ENCODE measurements at places on chromosomes 5 and 9.

- DNase-seq: no peak
These were observed 243.5 kb upstream of the CCNG1 start for GRCh38 chr5:163193886-163194285.

- DNase-seq: no peak
These were observed 13.1 kb upstream of the RPL26L1 start for GRCh38 chr5:172946146-172946545.

GRCh38 chr5:152572812-152573211 lies 167.7 kb upstream of the NMUR2 start:
- no peak for DNase-seq

DNA sequence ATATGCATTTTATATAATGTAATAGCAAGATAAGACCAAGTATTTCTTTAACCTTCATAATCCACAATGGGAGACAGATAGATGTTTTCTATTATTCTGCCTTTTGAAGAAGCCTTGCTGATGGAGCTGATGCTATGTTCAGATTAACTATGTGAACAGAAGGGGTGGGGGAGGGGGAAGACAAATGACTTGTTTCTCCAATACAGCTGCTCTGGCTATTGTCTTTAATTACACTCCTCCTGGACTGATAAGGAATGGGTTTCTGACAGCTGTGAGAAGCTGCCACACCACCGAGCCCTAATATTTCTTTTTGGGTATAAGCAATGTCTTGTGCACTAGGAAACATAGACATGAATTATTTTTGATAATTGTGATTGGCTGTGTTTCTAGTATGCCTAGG lies 62.0 kb downstream of the CAVIN4 start:
- no peak for DNase-seq

- no peak for DNase-seq
These were observed 70.4 kb upstream of the CTSV start for GRCh38 chr9:97109194-97109811.

DNA sequence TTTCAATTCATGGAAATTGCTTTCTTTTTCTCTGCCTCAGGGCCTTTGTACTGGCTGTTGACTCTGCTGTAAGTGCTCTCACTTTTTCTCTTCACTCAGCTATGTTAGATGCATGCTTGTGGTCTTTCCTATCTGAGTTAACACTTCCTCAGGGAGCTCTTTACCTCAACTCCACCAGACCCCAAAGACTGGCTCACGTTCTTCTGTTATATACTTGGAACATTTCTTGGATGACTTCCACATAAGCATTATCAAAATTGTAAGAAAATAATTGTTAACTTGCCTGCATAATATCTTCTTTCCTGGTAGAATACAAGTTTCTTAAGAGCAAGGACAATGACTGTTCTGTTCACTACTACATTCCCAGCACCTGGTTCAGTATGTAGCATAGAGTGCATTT lies 455.9 kb downstream of the EBF1 start:
- no peak for DNase-seq

DNA sequence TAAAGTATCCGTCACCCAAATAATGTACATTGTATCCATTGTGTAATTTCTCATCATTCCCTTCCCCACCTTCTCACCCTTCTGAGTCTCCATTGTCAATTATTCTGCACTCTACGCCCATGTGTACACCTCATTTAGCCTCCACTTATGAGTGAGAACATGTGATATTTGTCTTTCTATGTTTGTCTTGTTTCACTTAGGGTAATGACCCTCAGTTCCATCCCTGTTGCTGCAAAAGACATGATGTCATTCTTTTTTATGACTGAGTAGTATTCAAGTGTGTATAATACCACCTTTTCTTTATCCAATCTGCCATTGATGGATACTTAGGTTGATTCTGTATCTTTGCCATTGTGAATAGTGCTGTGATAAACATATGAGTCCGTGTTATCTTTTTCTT lies 4.9 kb upstream of the SPATA31C2 start:
- no peak for DNase-seq

DNA sequence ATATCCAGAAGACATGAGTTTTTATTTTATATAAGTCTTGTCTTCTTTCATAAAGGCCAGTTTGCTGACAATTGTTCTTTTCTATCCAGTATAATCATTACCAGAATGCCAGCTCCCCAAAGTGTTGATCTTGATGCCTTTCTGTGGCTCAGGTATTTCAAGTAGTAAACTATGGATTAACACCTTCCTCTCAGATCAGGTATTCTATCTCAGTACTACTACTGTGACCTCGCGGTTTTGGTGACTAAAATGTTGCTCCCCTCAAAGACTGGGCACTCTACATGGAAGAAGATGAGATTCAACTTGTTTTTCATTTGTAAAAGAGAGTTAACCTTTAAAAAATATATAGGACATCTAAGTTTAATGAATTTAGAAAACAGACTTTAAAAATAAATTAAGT lies 58.1 kb downstream of the GNG10 start:
- DNase-seq: no peak

- DNase-seq: peak; percentile 16
These were observed 34.8 kb downstream of the BOD1 start for GRCh38 chr5:173581408-173582215.
